ENCODE measurements at places on chromosomes 4 and X.

DNA sequence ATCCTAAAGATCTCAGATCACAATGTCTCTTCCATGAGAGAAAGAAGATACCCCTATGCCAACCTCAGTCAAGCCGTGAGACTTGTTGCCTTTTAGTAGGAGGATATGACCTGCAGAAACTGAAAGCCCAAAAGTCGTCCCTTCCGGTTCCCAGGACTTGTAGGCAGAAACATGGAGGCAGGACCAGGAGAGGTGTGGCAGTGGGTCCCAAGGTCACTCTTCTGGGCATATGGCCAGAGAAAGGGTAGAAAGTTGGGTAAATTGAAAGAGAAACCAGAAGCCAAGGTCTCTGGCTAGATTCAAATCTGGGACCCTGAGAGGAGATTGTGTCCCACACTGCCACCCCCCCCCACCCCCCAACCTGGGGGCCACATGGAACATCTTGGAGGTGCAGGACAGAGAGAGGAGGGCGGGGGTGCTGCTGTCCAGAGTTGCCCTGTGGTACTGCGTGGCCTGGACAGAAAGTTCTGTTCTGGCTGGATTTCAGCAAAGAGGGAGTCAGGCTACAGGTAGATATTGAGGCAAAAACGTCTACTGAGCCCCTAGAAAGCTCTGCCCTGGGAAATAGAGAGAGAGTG lies 55.4 kb downstream of the DDX3X start:
- DNase-seq, result no peak

GRCh38 chrX:135295238-135295943 lies 13.9 kb upstream of the ETDC start:
- DNase-seq, result peak; percentile 7

DNA sequence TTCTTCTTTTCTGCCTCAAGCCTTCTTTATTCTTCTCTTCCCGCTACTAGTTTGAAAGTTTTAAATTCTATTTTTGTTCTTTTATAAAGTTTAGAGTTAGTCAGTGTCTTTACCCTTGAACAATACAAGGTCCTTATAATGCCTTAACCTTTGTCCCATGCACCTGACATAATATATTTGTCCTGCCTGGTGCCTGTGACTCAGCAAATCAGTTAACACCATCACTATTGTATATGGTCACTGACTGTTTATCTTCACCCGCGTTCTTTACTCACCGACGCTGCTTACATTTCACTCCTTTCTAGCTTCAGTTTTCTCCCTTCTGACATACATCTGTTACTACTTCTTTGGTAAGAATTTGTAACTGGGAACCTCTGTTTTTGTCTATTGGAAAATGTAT lies 5.7 kb downstream of the SMIM20 start:
- no peak for DNase-seq

- DNase-seq, result no peak
Measured at GRCh38 chr4:3869174-3869572, 103.0 kb downstream of the ADRA2C start.

GRCh38 chr4:186844059-186844681 lies 120.5 kb upstream of the FAT1 start:
- DNase-seq, result no peak

DNA sequence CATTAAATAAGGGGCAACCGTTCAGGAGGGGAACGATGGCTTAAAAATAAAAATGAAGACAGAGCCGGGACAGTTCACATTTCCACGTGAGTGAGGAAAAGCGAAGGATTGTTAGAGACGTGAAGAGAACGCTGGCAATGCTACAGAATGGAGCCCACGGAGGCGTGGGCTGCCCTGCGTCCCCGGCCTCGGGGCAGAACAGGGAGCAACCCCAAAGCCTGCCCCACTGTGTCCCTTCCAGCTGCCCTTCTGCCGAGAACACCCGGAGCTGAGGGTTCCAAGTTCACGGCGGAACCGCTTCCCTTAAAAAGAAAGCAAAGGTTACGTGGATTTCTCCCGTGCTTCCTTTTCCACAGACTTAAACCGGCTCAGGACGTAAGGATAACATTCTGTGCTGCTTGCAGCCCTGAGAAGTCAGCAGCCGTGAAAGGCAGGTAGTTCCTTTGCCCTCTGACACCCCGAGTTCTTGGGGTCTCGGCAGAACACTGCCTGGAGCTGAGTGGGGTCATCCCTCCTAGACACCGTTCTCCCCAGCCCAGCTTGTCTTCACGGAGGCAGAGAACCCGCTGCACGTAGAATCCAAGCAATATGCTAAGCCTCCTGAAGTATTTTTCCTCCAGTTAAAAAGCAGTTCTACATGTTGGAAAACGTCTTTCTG lies 14.2 kb downstream of the DHRSX start:
- DNase-seq, result no peak

GRCh38 chr4:168852933-168853713 lies 156.9 kb downstream of the CBR4 start:
- DNase-seq, result no peak

GRCh38 chrX:107571296-107571998 lies 56.9 kb upstream of the PRPS1 start:
- no peak for DNase-seq

GRCh38 chr4:137819964-137820383 lies 287.7 kb upstream of the PCDH18 start:
- no peak for DNase-seq

DNA sequence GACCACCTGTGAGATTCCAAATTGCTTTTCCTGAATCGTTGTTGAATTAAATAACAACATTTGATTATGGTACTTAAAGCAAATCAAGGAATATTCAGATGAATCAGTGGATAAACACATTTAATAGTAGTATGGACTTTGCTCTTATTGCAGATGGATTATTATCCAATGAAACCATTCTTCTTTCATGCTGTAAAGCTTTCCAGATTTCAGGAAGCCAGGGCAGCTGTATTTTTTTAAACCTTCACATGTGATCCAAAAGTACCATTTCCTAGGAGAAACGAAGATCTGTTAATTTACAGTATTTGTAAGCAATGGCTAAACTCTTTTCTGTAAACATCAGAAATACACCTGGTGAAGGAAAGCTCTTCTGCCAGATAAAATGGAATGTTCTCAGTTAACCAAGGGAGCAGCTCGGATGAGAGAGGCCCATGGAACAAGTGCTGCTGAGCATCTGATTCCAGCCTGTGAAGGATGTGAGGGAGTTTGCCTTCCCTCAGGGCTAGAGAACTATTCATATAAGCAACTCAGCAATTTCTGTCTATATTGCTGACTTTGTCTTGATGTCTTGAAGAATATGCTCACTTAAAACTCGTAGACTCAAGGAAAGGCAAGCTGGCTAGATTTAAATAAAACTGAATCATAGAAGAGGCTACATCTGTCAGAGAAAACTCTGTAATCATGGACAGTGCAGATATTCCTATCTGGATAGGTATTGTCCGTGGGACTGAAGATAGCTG lies 94.4 kb upstream of the LIMCH1 start:
- no peak for DNase-seq

DNA sequence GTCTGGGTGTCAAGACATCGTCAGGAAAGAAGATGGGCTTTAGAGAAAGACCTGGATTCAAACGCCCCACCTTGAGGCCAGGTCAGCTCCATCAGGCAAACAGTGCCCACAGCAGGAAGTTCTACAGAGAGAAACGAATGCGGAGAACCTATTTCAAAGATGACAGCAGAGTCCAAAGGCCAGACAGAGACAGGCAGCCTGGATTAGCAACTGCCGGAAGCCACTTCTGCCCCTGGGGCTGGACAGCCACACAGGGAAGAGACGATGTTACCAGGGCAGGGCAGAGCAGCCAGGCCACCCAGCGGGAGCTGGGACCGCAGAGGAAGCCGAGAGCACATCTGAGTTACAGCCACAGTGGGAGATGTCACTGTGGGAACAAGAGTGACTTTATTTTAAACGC lies 1.2 kb downstream of the C4orf50 start:
- DNase-seq, result no peak

DNA sequence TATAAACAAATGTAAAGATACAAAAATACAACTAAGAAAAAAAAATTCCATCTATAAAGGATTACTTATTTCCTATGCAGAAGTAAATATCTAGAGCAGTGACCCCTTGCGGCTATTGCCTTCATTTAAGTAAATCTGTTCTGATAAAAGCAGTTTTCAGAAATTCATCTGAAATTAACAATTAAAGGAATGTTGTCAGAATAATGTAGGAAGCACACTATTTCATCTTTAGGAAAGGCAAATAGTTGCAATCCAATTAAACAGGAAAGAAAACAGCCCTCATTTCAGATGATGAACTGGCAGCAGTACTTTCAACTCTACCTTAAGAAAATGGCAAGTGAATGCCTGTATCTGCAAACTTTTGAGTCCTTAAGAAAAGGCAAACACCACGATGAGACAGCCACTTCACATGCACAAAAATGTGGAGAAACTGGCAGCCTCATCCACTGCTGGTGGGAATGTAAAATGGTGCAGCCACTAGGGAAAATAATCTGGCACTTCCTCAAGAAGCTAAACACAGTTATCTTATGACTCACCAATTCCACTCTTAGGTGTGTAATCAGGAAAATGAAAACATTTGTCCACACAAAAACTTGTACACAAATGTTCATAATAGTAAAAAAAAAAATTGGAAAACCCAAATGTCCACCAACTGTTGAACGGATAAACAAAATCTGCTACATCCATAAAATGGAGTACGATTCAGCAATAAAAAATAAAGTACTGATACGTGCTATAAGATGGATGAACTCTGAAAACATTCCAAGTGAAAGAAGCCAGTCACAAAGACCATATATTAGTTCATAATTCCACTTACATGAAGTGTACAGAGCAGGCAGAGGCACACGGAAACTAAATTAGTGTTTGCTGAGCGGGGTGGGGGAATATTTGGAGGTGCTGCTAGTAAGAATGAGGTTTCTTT lies 2.0 kb upstream of the THAP9 start:
- DNase-seq, result no peak

DNA sequence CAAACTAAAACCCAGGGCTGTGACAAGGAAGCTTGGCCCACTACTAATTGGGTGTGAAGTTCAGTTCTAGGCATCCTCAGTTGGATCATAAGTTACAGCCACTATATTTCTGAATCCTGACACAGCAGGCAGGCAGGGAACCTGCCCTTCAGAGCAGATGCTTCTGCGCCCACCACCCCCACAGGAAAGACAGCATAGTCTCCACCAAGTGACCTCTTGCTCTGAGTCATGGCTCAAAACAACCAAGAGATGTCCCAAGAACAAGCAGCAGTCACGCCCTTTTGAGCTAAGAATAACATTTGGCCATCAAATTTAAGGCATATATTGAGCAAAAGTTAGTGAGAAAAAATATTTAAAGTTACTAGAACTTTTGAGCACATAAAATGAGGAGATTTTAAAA lies 170.7 kb upstream of the SMARCAD1 start:
- no peak for DNase-seq

GRCh38 chrX:119236623-119237561 lies 807 bp downstream of the PGRMC1 start:
- no peak for DNase-seq

DNA sequence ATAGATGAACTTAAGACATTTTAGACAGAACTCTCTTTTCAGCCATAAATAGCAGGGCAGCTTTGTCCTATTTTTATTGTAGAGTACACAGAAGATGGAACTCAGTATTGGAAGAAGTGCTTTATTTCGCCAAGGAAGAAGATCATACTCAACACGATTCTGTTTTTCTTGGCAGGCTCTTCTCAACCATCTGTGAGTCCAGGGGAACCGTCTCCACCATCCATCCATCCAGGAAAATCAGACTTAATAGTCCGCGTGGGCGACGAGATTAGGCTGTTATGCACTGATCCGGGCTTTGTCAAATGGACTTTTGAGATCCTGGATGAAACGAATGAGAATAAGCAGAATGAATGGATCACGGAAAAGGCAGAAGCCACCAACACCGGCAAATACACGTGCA lies 37.6 kb downstream of the KIT start:
- no peak for DNase-seq

GRCh38 chr4:8754634-8755589 lies 116.7 kb downstream of the HMX1 start:
- no peak for DNase-seq

DNA sequence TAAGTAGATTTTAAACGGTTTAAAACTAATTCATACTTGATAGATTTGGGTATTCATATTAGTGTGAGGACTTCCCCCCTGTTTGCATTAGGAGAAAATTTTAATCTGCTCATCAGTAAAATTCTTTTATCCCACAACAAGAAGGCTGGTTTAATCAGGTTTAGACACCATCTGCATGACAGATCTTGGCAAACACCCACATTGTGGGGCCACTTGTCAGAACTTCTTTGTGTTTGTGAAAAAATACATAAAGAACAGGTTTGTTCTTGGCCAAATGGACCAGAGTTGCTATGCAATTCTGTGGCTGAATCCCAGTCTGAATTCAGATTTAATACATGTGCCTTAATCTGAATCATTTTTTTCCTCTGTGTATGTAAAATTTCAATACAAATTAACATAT lies 121.1 kb downstream of the REPS2 start:
- no peak for DNase-seq

GRCh38 chr4:47533689-47534347 lies 48.7 kb downstream of the ATP10D start:
- no peak for DNase-seq

DNA sequence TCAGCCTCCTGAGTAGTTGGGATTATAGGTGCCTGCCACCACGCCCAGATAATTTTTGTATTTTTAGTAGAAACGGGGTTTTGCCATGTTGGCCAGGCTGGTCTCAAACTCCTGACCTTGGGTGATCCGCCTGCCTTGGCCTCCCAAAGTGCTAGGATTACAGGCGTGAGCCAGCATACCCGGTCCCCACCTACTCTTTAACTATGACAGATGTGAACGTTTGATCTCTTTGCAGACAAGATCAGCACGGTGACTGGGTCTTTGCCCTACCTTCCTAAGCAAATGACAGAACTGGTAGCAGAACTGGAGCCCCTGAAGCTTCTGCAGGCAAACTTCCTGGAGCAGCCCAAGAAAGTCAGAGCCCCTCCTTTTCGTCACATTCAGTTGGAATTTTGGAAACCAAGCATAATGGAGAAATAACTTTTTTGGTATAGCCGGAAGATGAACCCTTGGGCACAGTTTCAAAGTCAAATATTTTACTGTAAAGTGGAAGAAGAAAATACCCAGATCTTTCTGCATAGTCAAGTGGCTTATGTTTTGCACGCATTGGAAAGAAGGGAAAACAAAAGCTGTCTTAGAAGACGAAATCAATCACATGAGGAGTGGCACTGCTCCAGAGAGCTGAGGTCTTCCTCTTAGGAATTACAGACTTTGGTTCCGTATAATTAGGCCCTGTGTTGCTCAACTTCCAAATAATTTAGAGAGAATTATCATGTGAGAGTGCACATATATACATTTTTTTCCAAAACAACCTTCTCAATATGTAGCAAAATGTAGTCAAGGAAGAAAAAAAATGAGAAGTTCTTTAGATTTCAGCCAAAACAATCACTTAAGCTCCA lies 90.6 kb downstream of the SORBS2 start:
- DNase-seq, result no peak

Data from effector CD8-positive, alpha-beta T cell (primary cell).